ENCODE measurements at places on chromosomes 3 and 15. TPM values are rescaled to one million over a fixed set of nuclear protein-coding genes. Genes with fewer than 3 reads are reported as not detected.

GRCh38 chr3:197564097-197564843 is 8.5 kb upstream of the BDH1 start:
- DNase-seq = no peak
- H3K27me3 ChIP-seq = no peaks in the 10 kb centered on the region
- no peak overlapping the region for H3K27ac ChIP-seq
- no peaks in the 10 kb centered on the region for H3K4me1 ChIP-seq
- no peak overlapping the region for H3K4me3 ChIP-seq
- H3K36me3 ChIP-seq = no peaks in the 10 kb centered on the region

The ARF4 gene
- 157 TPM for polyA plus RNA-seq

- no peaks in the 10 kb centered on the region for H3K4me1 ChIP-seq
- H3K27me3 ChIP-seq = no peaks in the 10 kb centered on the region
- DNase-seq = no peak
- no peaks in the 10 kb centered on the region for H3K36me3 ChIP-seq
These were observed 33.9 kb downstream of the ILDR1 start for GRCh38 chr3:121988146-121988545.

- H3K36me3 ChIP-seq = no peaks in the 10 kb centered on the region
- no peak overlapping the region for H3K27ac ChIP-seq
- H3K27me3 ChIP-seq = no peaks in the 10 kb centered on the region
These were observed 304.4 kb downstream of the WDR72 start for GRCh38 chr15:53454843-53455721.

Data from small intestine (tissue), 16 donors.